GM06990 (cell line): ENCODE measurements at places on chromosomes 2 and 18.
A peak's percentile ranks its signal among the peaks of the same experiment; 100 is the strongest.

- no peak for DNase-seq
Observed at GRCh38 chr2:151543876-151544275, 134.2 kb downstream of the RIF1 start.

DNA sequence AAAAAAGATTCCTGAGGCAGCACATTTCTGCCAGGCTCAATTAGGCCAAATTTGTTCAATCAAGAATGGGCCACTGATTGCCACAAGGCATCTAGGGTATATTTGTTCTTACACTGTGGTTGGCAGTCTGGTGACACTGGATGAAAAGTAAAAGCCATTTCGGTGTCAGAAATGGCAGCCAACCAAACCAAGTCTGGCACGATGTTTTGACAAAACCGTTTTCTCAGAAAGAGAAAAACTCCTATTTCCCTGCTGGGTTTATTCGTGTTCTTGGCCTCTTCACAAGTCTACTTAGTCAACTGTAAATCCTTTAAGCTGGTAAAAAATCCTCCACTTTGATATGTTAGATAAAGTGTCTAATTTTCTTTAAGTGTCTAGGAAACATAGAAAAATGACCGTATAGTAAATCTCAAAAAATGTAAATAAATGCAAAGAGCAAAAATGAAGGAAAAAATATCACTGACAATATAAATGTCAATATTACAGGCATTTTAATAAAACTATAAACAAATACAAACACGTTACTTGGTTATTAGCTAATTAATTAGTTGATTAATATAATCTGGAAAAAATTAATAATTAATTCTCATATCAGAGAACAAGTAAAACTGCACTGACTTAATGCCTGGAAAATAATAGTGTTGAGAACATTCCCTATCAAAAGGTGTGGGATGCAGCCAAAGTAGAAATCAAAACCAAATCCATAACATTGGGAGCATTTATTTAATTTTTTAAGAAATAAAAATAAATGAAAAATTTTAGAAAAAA, 182.0 kb upstream of the ZNF804A start:
- no peak for DNase-seq

DNA sequence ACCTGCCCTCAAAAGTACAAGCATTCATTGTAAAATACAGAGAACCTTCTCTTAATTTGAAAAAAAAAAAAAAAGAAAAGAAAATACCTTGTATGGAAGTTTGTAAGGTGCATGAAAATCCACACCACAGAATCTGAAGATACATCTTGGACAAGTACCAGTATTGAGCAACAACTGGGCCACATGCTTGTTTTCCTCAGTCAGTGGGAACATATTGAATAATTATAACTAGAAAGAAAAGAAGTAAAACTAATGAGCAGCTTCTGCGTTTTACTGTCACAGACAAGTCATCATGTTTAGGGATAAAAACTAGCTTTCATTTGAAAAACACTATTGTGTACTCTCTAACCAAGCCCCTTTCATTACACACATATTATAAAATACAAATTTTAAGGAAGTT, 5.8 kb upstream of the PEX13 start:
- DNase-seq = no peak

- no peak for DNase-seq
Observed at GRCh38 chr2:77370511-77370910, 151.7 kb downstream of the LRRTM4 start.

- no peak for DNase-seq
Observed at GRCh38 chr2:31353179-31353578, 61.4 kb downstream of the XDH start.

DNA sequence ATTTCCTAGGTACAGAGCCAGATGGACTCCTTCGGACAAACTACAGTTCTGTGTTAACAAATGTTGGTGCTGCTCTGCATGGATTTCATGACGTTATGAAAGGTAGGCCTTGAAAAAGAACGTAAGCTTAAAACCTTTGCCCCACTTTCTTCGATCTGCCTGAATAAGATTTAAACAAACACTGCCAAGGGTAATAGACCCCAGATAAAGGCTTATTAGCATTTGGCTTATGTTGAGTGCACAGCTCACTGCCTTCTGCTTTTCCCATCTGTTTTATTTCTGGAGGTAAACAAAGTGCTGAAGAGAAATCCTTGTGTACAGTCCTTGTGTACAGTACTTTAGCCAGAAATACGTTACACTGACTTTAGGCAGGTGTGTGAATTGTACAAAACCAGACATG, 50.0 kb upstream of the STON1 start:
- DNase-seq = no peak

DNA sequence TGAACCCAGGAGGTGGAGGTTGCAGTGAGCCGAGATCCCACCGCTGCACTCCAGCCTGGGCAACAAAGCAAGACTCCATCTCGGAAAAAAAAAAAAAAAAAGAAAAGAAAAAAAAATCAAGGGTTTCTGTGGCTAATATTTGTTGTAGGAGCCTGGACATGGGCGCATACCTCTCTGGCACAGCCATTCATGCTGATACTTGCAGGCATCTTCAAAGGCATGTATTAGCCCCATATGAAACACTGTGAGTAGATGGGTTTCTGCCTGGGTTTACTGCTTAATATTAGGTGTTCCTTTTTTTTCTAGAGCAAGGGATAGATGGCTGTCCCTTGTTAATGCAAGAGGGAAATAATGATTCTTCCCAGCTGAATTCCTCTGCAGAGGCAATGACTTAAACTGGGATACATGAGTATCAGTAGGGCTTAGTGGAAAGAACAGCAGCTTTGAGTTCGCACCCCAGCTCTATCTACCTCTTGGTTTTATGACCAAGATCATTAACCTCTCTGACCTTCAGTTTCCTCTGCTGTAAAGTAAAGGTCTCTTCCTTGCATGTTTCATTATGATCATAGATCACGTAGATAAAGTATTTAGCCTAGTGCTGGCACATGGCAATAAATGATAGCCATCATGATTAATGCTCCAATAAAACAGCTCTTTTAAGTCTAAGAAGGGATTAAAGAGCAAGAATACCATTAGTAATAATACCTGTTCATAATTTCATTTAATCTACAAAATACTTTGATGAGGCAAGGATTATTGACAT, 4.5 kb upstream of the ATL2 start:
- DNase-seq = no peak

DNA sequence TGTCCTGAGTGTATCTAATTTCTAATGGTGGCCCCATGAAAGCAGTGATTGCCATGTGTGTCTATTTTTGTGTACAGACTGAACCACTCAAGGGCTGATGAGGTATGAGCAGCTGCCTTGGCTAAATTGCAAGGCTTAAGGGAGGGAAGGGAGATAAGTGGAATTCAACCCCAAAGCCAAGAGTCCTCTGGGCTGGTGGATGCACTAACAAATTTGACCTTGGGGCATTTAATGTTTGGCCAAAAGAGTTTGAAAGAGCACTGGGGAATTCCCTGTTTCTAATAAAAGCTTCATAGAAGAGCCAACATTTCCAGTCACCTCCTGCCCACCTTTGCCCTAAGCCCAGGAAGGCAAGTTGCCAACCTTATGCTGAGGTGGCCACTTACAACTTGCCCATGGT, 172.1 kb downstream of the SETBP1 start:
- no peak for DNase-seq

DNA sequence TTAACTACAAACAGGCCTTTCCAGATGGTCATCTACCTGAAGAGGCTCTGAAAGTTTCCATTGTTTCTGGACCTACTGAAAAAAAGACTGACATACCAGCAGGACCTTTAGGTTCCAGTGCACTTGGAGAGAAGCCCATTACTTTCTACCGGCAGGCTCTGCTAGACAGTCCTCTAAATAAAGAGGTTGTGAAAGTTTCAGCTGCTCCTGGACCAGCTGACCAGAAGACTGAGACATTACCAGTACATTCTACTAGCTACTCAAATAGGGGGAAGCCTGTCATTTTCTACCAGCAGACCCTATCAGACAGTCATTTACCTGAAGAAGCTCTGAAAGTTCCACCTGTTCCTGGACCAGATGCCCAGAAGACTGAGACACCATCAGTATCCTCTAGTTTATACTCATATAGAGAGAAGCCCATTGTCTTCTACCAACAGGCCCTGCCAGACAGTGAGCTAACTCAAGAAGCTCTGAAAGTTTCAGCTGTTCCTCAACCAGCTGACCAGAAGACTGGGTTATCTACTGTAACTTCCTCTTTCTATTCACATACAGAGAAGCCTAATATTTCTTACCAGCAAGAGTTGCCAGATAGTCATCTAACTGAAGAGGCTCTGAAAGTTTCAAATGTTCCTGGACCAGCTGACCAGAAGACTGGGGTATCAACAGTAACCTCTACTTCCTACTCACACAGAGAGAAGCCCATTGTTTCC, 65.8 kb downstream of the ALMS1 start:
- peak; percentile 42 for DNase-seq

DNA sequence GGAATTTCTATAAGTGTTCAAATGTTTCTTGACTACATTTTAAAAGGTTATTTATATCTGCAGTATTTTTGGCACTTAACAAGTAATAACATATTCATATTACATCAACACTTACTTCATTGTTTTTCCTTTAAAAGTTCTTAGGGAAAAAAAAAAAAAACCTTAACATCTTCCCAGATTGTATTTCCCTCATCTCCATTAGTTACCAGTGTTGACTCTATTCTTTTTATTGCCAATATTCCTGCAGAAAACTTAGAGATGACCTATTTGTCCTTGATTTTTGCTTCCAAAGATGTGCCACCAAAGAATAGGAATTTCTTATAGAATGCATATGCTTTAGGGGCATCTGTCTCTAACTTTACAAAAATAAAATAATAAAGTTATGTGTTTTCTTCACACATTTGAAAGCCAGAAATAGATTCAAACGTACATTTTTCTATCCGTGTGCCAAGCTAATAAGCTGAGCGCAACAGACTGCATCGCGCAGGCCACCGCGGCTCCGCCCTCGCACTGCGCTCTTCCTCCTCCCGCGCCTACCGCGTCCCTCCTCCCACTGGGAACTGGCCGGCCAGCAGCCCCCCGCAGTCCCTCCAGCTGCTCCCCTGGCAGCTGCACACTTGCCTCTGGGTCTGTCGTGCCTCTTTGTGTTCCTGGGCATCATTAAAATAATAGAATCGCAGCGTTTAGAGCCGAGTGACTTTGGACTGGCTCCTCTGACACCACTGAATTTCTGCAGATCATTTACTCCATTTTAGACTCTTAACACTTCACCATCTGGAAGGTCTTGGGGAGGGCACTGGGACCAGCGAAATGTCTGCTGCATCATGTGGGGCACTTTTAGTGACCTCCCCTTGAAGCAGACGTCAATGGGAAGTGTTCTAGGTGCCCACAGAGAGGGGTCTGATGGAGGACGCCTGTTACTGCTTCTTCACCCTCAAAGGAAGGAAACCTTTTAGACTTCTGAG, 21.2 kb upstream of the NAB1 start:
- no peak for DNase-seq

- DNase-seq = no peak
Observed at GRCh38 chr2:102453501-102453900, 19.5 kb upstream of the SLC9A4 start.

DNA sequence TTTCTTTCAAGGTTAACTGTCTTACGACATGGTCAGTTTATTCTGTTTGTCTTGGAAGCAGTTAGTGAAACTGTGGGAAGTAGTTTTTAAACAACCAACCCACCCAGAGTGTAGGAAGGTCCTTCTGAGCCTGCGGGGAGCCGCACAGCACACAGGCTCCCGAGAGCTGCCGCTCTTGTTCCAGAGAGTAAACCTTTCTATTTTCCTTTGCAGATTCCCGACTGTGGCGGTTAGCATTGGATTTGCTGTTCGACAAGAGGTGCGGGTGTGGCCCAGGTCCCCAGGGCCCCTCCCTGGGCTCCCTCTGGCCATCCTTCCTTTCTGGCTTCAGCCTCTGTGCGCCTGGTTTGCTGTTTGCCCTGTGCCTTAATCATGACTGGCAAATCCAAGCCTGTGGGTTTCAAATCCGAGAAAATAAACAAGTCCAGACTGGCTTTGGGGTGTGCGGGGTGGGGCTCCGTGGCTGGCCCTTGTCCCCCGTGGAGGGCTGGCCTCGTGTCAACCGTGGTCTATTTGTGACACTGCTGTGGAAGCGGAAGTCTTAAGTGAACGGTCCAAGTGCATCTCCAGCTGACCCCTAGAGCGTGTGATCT, 30.7 kb downstream of the IMPA2 start:
- no peak for DNase-seq

GRCh38 chr2:2046497-2046896, 284.6 kb downstream of the MYT1L start:
- no peak for DNase-seq

- DNase-seq = no peak
Observed at GRCh38 chr2:142323206-142323605, 192.4 kb upstream of the LRP1B start.

DNA sequence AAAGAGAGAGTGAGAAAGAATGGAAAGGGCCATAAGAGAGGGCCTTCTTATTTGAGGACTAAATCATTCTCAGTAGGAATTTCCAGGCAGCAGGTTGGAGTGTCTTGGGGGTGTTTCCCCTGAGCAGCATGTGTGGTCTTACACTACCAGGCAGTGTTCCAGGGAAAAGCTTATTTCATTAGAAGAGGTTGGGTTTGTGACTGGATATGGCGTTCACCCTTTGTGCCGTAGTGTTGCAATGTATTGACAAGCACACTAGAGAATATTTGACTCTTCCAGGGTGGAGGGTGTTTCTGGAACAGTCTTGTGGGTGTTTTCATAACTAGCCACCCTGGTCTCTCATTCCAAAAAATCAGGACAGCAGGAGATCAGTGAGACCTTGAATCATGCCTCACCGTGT, 105.5 kb downstream of the NRP2 start:
- no peak for DNase-seq

DNA sequence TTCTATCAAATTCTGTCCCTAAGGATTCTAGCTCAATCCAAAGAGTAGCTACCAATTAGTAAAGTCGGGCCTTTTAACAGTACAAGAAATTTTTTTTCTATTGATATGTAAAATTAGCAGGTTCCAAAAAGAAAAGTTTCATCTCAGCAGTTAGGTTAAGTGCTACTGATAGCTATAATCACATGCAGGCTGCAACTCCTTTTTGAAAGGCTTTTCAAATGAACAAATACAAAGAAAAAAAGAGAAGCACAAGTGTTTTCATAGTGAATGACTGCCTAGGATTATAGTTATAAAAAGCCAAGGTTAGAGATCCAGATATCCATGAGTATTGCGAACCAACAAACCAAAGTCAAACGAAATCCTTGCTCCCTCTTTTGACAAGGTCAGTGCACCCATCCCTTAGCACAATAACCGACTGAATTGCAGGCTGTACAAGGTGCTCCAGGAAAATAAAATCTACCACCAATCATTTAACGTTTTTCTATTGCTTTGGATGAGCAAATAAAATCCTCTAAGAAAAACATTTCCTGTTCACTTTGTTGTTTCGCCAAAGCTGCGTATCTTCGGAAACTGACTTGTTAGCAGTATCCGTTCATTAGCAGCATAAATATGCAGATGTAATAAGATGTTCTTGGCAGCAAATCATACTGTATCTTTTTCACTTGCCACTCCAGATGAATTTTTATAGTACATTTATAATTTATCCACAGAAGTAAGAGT, 100.2 kb downstream of the SRBD1 start:
- DNase-seq = no peak

GRCh38 chr18:59272221-59272888, 899 bp downstream of the RAX start:
- no peak for DNase-seq

- DNase-seq = no peak
Observed at GRCh38 chr2:143284087-143284675, 155.0 kb downstream of the ARHGAP15 start.
